ENCODE measurements at places on chromosomes 13 and 19. TPM values are rescaled to one million over a fixed set of nuclear protein-coding genes. Genes with fewer than 3 reads are reported as not detected.

- H3K36me3 ChIP-seq = no peaks in the 10 kb centered on the region
- no peak overlapping the region for H3K4me3 ChIP-seq
- H3K27me3 ChIP-seq = peaks cover 2% of the 10 kb centered on the region
- H3K4me1 ChIP-seq = no peaks in the 10 kb centered on the region
- no peak overlapping the region for H3K27ac ChIP-seq
These were observed 10.0 kb downstream of the SLC7A9 start for GRCh38 chr19:32859591-32859990.

GRCh38 chr19:52335768-52336116 is 301 bp upstream of the ZNF610 start:
- H3K4me1 ChIP-seq = no peaks in the 10 kb centered on the region
- H3K27ac ChIP-seq = peak overlapping the region; percentile 85
- peak overlapping the region; percentile 57 for H3K4me3 ChIP-seq

Gene PLIN3
- total RNA-seq = 27.5 TPM

Gene MAP4K1
- total RNA-seq = 4.0 TPM

DNA sequence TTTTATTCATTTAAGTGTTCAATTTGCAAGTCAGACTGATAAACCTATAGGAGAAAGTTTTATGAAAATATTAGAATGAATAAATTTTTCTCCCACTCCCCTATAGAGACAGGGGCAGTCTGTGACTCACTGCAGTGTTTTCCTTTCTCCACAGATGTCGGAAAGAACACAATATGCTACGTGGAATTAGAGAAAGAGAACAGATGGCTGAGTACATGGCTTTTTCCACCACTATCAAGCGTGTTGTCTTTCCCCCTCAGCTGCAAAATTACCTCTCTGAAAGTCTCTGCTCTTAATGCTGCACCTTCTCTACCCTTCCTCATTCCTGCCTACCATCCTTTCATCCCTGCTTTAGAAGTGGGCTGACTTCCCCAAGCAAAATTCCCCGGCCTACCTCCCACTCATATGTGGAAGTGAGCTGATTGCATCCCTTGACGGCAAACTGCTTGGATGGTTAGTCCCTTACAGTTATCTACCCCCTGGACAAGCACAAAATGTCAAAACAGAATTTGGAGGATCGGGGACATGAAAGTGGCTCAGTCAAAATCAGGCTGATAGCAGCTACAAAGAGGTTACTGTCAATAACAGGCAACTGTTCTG is 30.0 kb downstream of the FLT1 start:
- no peak overlapping the region for H3K4me3 ChIP-seq
- DNase-seq = no peak
- H3K27me3 ChIP-seq = no peaks in the 10 kb centered on the region

DNA sequence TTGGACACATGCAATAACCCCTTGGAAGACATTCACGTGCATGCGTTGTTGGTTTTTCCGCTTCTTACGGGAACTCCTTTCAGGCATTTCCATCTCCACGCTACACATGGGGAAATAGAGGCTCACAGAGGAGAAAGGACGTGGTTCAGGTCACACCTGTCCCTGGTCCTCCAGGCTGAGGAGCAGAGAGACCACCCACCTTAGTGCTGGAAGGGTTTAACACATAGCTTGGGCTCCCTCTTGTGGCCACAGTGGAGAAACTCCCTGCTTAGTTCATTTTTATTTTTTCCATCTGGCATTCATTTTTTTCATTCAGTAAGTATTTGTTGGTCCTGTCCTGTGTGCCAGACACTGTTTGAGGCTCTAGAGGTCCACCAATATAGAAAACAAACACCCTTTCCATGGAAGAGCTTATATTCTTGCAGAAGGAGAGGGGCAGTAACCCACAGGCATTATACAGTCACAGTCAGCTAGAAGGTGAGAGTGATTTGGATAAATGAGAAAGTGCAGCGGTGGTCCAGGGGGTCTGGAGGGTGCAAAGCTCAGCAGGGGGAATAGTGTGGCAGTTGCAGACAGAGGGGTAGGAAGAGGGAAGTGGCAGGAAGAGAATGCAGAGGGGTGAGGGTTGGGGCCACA is 24.2 kb upstream of the TTYH1 start:
- no peak overlapping the region for H3K4me3 ChIP-seq
- no peak overlapping the region for H3K27ac ChIP-seq
- H3K4me1 ChIP-seq = no peaks in the 10 kb centered on the region
- DNase-seq = peak; percentile 40
- no peaks in the 10 kb centered on the region for H3K36me3 ChIP-seq
- peaks cover 52% of the 10 kb centered on the region for H3K27me3 ChIP-seq

- peaks cover 13% of the 10 kb centered on the region for H3K27me3 ChIP-seq
- no peak for DNase-seq
- no peak overlapping the region for H3K27ac ChIP-seq
- no peaks in the 10 kb centered on the region for H3K36me3 ChIP-seq
- H3K4me1 ChIP-seq = no peaks in the 10 kb centered on the region
These were observed 40.2 kb downstream of the KCNC3 start for GRCh38 chr19:50288954-50289353.
